ENCODE measurements at places on chromosomes 12 and 14.

DNA sequence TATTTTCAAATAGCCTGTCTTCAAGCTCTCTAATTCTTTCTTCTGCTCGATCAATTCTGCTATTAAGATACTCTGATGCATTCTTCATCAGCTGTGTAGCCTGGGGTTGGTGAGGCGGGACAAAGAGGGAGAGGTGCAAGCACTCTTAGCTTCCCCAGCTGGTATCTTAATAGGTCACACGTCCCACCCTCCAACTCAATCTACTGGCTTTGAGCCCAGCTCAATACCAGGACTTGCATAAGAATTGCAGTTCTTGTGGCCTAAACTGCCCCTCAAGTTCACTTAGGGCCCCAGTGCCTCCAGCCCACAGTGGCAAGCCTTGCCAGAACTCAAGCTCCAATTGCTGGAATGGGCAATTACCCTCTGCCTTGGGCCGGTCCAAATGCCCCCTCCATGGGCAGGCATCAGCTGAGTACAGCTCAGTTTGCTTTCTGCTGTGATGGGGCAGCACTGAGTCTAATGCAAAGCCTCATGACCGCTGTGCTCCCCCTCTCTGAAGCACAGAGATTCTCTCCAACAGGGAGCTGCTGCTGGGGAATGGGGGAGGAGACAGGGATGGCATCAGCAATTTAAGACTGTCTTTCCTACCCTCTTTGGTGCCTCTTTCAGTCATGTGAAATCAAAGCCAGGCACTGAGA is 5.6 kb upstream of the SPATA7 start:
- DNase-seq, result no peak

DNA sequence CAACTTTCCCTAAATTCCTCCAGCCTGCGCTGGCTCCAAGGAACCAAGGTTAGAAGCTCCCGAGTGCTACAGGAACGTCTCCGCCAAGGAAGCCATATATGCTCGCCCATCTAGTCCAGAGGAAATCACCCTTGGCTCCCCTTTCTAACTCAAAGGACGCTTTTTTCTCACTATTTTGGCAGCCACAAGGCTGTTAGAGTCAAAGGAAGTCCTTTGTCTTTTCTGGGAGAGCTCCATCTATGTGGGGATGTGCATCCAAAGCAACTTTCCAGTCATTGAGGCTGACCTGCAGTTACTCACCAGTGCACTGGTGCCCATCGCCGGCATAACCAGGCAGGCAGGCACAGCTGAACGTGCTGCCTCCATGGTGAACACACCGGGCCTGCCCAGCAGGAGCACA is 37.6 kb downstream of the RTRAF start:
- DNase-seq, result no peak

GRCh38 chr14:32403688-32404087 is 74.6 kb downstream of the AKAP6 start:
- DNase-seq, result no peak

GRCh38 chr12:44876544-44877410 is 662 bp upstream of the NELL2 start:
- DNase-seq, result peak; percentile 73

DNA sequence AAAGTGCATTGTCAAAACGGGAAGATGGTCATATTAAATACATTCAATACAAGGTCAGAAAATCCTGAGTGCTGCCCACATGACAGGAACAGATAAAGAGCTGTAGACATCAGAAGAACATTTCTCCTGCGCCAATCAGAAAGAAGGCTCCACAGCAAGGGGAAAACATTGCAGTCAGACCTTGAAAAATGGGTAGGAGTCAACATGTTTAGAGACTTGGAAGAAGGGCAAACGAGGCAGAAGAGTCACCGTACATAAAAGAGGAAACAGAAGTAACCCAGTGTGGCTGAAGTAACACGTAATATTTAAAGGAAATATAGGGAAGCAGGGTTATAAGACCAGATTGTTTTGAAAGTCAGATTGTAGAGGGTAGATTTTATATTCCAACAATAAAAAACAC is 11.9 kb downstream of the SPPL3 start:
- DNase-seq, result no peak

- DNase-seq, result no peak
Observed at GRCh38 chr14:60102389-60102788, 10.7 kb downstream of the PCNX4 start.

- peak; percentile 94 for DNase-seq
Observed at GRCh38 chr14:64663174-64663573, 41.0 kb upstream of the PLEKHG3 start.

DNA sequence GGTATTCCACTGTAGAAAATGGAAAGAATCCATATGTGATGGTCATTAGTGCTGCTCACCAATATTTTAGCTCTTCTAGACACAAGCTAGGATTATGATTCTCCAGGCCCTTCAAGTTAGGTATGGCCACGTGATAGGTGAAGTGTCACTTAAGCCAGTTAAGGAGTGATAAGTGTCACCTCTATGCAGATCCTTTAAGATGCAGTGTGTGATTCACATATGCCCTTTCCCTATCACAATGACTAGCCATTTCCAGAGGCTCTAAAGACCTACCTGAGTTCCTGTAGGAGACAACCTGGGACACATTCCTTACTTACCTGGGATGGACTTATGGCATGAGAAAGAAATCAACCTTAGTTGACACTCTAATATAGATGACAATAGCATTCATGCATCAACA is 343.2 kb downstream of the NELL2 start:
- DNase-seq, result no peak

DNA sequence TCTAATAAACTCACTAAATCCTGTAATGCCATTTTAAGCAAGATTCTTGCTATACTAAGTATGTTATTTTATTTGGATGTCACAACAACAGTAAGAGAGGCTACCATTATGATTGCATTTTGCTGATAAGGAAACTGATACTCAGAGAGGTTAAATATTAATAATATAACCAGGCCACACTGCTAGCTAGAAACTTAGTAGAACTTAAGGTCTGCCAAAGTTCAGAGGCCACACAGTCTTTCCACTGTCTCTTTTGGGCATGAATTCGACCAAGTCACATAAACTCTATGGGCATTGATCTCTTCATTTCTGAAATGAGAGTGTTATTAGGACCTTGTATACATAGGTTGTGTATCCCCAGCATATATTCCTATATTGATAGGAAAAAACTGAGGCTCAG is 147.9 kb downstream of the SYNE2 start:
- no peak for DNase-seq

DNA sequence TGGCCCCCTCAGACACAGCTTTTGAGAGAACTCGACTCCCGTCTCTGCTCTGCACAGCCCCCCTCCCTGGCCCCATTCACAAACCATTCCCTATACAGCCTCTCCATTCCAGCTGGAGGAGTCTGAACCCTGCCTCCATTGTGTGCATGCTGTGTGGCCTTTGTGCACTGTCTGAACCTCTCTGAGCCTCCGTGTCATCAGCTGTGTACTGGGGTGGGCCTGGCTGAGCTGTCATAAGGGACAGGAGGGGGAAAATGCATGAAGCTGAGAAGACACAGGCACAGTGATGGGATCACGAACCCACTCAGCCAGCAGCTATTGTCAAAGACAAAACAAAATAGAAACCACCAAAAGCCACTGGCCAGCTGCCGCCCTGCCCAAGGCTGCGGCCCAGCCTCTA is 130.8 kb downstream of the RFLNA start:
- no peak for DNase-seq

- DNase-seq, result no peak
Observed at GRCh38 chr12:40561395-40561966, 130.8 kb upstream of the CNTN1 start.

DNA sequence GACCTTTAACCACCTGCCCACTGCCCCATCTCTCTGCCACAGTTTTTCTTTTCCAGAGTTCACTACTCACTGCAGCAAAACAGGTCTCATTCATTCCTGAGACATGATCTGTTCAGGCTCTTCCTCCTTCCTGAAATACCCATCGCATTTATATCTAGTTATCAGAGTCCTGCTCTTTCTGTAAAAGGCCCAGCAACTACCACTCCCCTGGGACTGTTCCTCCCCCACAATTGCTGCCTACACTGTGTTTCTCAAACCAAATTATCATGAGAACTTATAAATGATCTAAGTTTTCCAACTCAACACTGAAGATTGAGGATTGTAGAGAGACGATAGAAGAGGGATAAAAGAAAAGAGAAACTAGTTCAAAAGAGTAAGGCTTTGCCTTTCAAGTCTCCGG is 40.8 kb upstream of the EPS8 start:
- no peak for DNase-seq

DNA sequence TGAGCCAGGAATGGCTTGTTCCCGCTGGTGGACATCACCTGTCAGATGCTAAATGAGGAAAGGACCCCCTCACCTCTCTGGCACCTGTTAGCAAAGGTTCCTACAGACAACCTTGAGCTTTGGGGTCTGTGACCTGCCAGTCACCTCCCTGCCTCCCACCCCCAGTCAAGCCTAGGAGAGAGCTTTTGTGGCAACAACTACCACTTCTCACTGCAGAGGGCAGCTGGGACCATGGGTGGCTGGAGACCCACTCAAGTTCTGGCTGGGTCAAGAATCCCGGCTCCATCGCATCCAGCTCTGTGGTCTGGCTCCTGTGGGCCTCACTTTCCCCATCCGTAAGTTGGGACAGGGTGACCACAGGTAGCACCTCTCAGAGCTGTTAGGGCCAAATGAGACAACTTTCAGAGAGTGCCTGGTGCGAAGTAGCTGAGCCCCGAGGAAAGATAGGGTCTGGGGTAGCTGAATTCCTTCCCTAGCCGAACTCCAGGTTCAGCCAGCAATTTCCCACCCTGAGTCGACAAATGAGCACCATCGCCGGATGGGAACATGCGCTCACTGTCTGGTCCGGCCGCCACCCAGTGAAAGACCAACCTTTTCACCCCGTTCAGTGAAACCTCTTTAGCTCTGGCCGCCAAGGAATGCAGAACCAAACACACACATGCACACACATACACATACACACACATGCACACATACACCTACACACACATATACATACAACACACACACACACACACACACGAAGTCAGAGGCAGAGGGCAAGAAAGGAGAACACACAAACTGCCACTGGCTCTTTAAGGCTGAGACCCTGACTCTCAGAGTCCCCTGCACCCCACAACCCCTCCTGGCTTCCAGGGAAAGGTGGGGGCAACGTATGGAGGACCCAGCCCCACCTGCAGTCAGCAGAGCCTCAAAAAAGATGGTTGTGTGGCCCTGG is 1.9 kb downstream of the TMEM119 start:
- no peak for DNase-seq

DNA sequence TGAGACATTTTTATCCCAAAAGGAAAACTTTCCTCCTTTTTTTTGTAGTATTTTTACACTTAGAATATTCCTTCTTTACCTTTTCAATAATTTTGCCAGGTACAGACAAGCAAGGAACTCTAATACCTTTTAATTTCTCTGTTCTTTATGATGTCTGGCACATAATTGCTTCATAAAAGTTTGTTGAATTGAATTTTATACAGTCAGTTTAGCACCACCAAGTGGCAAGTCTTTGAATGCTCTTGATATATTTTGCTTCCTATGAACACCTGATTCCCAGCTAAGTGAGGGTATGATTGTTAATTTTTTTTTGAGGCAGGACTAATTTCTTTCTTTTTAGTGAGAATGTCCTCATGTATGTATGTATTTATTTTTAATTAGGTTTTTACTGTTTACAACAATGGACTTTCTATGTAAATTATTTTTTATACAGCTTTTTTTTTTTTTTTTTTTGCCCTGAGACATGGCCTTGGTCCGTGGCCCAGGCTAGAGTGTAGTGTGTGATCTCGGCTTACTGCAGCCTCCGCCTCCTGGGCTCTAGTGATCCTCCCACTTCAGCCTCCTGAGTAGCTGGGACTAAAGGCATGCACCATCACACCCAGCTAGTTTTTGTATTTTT is 6.9 kb downstream of the TBC1D15 start:
- peak; percentile 33 for DNase-seq

GRCh38 chr14:22088614-22089342 is 415.2 kb upstream of the OR4E1 start:
- no peak for DNase-seq

GRCh38 chr14:81682701-81683100 is 149.0 kb upstream of the SEL1L start:
- DNase-seq, result no peak

DNA sequence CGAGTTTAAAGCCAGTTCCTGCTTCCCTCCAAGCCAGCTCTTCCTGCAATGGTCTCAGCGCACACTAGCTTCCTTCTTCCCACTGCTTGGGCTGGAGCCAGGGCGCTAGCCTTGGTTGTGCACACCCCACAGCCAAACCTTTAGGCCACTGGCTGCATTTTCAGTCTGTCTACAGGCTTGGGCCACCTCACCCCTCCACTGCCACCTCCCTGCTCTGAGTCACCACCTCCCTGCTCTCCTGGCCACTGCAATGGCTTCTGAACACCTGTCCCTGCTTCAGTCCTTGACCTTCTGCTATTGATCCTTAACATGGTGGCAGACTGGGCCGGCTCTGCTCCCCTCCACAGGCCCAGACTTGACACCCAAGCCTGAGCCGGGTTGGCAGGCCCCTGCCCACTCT is 151.1 kb downstream of the RBM19 start:
- DNase-seq, result no peak

- no peak for DNase-seq
Observed at GRCh38 chr14:100640471-100641273, 53.5 kb upstream of the BEGAIN start.

GRCh38 chr12:12533238-12533829 is 29.3 kb downstream of the DUSP16 start:
- DNase-seq, result no peak

- no peak for DNase-seq
Observed at GRCh38 chr14:54776361-54777001, 126.1 kb downstream of the GCH1 start.
